Aorta (tissue), 5 donors: ENCODE measurements at places on chromosomes 1 and 21. TPM values are rescaled to one million over a fixed set of nuclear protein-coding genes. Genes with fewer than 3 reads are reported as not detected.

GRCh38 chr1:10874351-10874750 is 77.9 kb upstream of the CASZ1 start:
- DNase-seq: no peak

DNA sequence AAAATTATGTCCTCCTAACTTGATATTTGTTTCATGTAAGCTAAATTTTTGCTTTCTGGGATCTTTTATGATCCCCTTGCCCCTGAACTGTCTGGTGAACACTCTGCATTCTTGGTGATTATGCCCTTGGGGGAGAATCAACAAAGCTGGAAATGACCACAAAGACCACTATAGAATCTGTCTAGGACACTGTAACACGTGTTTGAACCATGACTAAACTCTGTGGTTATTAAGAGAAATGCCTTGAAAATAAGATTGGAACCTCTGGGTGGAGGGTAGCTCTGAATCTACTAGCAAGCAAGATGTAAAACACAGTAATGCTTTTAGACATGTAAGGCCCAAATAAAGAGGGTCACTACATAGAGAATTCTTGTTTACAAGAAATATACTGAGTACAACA is 237.5 kb downstream of the HMCN1 start:
- DNase-seq: no peak

DNA sequence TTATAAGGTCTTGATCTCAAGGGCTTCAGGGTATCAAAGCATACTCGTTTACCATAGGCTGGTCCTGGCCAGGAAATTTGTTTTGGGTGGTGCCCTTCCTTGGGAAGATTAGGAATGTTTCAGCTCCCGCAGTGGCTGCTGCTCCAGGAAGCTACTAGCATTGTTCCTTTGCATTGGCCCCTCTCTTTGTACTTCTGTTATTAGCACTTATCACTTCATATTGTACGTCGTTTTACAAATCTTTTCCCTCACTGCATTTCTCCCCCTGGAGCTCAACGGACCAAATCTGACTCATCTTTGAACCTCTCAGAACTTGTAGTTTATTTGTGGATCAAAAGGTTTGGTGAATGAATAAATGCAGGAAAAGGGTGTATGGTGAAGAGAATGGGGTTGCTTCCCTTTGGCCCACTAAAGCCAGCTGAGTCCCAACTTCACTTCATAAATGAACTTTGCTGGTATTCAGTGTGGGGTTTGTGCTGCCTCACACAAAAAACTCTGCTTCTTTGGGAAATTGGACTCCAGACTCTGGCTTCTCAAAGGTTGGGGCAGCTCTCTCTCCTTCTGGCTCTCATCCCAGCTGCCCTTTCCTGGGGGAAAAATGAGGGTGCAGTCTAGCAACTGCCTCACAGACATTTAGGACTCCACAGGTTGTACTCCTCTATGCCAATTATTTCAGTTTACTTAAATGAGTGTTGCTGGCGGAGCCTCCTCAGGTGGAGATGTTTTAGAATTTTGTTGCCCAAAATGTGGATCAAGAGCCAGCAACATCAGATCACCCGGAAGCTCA is 5.9 kb downstream of the GNAT2 start:
- no peak for DNase-seq

- no peak for DNase-seq
These were observed 8.9 kb upstream of the APP start for GRCh38 chr21:26179501-26179900.

The OR2T29 gene
- not detected for total RNA-seq

DNA sequence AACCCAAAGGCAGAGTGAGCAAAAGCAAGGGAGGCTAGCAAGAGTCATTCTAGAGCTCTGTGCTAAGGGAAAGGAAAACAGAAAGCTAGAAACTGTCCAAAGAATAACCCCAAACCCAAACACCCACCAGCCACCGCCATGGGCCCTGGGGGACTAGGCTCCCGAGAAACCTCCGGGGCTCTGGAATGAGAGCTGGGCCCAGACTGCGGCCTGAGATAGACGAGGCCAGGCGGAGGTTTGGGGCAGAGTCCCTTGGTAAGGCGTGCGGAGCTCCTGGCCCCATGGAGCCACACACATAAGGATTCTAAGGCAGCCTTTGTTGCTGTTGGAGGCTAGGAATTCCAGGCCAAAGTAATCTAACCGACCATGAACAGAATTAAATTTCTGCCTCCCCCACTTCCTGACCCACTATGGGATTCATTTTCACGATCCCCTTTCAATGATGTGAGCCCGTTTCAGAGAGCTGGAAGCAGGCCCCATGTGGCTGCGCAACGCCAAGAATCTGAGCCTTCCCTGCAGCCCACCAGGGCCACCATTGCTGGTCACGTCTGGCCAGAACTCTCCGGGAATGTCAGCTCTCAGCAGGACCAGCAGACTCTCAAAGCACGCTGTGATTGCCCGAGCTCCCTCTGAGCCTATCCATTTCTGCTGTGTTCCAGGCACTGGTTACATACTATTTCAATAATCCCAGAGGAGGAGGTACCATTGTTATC is 145.0 kb downstream of the TRABD2B start:
- no peak for DNase-seq

GRCh38 chr1:210916548-210916947 is 217.4 kb downstream of the KCNH1 start:
- DNase-seq: no peak
